ENCODE measurements at places on chromosomes 5 and 9.

DNA sequence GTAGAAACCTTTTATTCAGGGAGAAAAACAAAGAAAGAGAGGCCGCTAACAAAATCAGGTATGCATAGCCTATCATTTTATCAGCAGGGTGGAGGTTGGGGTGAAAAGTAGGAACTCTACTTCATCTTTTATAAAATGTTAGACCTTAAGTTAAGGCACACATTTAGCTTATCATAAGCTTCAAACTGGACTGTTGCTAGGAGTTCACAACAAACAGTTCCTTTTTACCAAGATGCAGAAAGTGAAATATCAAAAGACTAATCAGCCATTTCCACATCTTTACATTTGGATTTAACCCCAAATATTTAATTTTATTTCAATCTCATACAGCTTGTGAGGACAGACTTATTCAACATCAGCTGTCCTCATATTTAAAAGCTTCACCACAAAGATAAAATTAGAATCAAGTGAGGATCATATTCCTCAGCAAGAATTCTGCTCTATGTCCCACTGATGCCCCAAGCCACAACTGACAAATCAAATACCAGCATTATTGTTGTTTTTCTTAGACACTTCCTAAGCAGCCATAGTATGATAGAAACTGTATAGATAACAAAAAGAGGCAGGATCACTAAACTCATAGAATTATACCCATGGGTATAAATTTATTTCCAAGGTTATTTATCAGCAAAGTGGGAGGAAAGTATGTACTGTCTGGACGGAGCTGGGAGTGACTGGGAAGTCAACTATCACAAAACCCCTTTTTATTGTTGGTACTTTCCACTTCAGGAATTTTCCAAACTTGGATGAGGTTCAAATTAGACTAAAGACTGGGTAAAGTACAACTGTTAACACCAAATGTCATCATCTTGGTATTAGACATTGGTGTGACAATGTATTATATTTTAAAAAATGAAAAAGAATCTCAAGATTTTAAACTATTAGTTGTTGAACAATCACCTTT lies 29.9 kb upstream of the MYOT start:
- DNase-seq = no peak

DNA sequence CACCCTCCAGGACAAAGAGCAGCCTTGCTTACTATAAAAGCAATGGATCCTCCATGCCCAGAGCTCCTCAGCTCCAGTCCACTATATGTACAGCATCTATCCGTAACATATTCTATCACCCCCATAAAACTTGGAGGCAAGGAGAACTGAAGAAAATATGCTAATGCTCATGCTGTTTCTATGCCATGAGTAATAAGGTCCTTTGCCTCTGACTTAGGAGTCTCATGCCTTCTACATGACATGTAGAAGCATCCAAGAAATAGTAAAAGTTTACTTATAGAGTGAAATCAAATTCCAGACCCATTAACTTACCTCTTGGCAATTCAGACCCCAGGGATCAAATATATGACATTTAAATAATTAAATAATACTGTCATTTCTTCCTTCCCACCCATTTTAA lies 33.7 kb downstream of the SSBP2 start:
- DNase-seq = no peak

DNA sequence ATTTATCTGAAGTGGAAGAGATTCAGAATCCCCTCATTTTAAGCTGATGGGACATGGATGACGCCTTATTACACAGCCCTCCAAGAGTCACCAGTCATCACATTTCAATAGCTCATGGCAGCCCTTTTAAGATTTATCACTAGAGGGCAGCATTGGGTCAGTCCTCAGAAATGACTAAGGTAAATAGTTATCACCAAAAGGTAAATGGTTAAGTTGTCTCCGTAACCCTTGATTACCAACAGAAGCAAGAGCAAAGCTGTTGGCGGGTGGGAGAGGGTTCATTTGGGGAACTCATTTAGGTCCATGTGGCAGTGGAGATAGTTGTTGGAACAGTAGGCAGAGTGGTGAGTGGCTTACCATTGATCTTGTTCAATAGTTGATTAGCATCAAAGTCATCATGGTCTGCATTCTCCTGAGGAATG lies 12.0 kb upstream of the C9 start:
- no peak for DNase-seq

DNA sequence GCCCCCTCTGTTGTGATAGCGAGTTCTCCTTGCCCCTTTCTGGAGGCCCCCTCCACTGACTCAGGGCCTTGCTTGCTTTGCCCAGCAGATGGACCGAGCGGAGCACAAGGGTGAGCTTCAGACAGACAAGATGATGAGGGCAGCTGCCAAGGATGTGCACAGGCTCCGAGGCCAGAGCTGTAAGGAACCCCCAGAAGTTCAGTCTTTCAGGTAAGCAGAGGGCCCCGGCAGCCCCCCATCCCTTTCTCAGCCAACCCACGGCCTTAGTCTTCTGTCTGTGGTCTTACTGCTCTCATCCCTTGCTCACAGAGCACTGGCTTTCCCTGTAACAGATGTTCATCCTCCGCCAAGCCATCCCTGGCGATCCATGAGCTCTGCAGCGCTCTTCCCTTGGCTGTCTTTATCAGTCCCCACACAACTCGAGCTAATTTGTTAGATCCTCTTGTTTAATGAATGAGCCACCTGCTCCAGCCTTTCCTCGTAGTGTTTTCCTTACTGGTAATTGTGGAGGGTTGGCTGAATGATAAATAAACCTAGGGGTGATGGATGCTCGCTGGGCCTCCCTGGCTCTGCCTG lies 18.4 kb upstream of the RARS1 start:
- DNase-seq = no peak

DNA sequence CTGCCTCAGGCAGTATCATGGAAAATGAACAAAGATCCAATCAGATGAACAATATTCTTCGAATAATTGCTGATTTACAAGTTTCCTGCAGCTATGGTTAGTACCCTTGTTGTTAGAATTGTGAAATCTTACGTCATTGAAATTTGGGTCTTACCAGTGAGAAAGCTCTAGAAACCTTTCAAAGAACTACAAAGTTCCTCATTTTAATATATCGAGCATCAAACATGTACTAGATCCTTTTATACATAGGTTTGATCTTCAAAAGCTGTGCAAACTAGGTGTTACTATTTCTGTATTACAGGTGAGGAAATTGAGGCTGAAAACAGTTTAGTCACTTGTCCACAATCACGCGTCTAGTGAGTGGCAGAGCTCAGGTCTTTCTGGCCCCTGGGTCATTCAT lies 43.7 kb upstream of the ANGPTL2 start:
- no peak for DNase-seq

DNA sequence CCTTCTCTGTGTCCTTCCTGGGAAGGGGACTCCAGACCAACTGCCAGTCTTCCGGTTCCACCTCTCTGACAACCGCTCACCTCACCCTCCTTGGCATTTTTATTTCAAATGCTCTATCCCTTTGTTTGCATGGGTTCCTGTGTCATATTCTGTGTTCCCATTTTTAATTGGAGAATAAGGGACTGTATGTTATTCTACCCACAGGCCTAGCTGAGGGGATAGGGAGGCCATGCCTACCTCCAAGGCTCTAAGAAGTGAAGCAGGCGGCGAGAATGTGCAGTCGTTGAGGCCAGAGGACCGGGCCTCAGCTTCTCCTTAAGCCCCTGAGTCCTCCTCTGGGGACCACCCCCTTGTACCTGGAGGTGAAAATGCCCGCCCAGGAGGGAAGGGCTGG lies 936 bp upstream of the WDR5 start:
- no peak for DNase-seq

- DNase-seq = no peak
Observed at GRCh38 chr9:94656200-94656599, 16.9 kb upstream of the FBP1 start.

- no peak for DNase-seq
Observed at GRCh38 chr5:44252545-44252944, 136.7 kb downstream of the FGF10 start.

DNA sequence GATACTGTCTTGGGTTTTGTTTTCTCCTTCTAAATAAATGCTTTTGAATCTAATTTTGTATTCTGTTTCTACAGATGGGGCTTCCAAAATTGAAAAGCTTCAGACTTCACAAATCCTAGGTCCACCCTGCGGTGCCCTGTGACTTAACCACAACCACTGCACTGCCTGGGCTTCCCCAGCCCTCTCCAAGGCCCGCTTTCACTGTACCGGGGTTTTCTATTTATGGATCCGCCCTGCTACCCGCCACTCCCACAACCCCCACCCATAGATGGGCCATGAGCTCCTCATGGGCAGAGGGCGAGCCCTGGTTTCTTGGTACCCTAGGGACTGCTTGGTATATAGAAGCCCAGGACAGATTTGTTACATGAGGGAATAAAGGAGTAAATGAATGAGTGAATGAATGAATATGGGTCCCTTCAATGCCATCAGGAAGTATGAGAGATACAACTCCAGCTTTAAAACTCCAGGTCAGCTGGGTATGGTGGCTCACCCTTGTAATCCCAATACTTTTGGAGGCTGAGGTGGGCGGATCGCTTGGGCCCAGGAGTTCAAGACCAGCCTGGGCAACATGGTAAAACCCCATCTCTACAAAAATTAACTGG lies 39.8 kb upstream of the NEK6 start:
- DNase-seq = no peak

DNA sequence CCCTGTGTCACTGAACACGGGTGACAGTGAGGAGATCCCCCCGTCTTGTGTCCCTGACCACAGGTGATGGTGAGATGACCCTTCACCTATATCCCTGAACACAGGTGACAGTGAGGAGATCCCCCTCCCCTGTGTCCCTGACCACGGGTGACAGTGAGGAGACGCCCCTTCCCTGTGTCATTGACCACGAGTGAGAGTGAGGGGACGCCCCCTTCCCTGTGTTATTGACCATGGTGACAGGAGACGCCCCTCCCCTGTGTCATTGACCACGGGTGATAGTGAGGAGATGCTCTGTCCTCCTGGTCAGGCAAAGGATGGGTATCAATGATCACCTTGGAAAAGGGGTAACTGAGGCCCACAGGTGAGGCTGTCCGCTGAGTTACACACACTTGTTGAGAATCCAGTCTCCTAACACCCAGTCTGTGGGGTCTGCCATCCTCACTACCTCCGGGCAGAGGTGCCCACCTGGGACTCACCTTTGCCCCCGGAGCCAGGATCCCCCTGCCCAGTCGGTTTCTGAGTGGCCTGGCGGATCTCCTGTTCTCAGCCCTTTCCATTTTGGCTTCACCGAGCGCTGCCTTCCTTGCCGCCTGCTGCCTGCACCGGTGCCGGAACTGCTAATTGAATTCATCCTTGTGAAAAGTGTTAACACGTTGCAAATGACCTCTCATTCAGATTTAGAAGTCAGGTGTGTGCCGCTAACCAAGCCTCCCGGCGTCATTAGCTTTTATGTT lies 68.2 kb upstream of the BARHL1 start:
- DNase-seq = no peak

DNA sequence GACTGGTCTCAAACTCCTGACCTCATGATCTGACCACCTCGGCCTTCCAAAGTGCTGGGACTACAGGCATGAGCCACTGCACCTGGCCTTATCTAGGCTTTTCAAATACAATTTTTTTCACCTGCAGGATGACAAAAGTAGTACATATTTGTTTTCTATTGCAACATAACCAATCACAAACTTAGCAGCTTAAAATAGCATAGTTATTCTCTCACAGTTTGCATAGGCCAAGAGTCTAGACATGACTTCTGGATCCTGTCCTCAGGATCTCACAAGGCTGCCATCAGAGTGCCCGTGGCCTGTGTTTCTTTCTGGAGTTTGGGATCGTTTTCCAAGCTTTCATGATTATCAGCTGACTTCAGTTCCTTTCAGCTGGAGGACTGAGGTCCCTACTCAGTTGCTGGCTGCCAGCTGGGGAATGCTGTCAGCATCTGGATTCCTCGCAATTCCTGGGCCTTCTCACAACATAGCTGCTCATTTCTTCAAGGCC lies 348.9 kb downstream of the ARHGEF28 start:
- DNase-seq = no peak

DNA sequence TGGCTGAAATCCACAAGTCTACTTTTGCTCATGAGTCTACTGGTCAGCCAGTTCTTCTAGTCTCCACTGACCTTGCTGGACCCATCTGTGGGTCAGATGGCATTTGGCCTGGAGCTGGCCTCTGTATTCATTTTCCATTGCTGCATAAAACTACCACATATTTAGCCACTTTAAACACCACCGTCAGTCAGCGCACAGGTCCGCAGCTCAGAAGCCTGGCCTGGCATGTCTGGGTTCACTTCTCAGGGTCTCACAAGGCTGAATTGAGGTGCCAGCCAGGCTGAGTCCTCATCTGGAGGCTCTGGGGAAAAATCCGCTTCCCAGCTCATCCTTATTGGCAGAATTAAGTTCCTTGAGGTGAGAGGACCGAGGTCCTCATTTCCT lies 54.7 kb downstream of the BARX1 start:
- no peak for DNase-seq

- no peak for DNase-seq
Observed at GRCh38 chr9:116900543-116900942, 213.4 kb downstream of the TRIM32 start.

GRCh38 chr9:98642661-98643312 lies 65.9 kb downstream of the GABBR2 start:
- no peak for DNase-seq

GRCh38 chr5:32776200-32776599 lies 65.1 kb downstream of the NPR3 start:
- DNase-seq = no peak

DNA sequence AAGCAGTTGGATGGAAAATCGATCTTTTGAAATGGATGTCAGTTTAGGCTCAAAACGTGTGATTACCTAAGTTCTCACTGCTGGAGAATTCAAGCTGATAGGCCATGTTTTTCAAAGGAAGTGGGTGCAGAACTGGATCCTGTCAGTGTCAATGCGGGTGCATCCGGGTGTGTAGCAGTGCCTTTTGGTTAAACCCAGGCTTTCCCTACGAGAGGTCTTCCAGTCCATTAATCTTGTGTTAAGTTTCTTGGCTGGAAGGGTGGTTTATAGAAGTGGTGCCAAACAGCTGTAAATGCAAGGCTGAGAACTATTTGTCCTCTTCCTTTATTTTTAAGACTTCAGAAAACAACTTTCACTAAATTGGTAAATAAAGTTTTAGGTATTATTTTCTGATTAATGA lies 71.9 kb downstream of the DAPK1 start:
- no peak for DNase-seq

- no peak for DNase-seq
Observed at GRCh38 chr5:135593886-135594285, 15.1 kb upstream of the CXCL14 start.

DNA sequence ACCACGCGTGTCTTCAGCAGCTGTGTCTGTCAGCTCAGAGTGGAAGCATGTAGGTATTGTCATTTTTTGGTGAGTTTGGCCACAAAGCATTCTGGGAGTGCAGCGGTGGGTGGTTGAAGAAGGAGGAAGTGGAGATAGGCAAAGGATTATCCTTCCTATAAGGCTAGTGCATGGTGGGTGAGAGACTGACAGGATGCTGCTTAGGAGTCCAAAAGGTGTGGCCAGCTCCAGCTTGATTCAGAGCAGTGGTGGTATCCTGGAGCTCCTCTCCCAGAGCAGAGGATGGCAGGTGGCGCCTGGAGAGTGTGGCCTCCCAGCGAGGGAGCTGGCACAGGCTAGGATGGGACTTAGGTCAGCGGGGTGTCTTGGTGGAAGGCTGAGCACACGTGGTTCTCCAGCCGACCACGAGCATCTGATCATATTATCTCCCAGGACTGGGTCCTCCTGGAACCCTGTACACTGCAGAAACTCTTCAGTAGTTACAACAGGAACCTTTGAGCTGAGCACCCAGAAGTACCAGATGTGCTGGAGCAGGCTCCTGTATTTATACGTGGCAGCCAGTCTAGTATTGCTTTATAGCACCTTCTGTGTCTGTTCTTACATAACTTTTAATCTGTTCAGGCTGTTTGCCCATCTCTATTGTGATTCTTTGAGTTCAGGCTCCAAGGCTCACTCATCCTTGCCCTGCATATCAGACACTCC lies 29.6 kb downstream of the MAML1 start:
- DNase-seq = no peak

Data from amygdala (tissue), 56 donors.